AG08396 (cell line): ENCODE measurements at places on chromosomes 13 and 19.

DNA sequence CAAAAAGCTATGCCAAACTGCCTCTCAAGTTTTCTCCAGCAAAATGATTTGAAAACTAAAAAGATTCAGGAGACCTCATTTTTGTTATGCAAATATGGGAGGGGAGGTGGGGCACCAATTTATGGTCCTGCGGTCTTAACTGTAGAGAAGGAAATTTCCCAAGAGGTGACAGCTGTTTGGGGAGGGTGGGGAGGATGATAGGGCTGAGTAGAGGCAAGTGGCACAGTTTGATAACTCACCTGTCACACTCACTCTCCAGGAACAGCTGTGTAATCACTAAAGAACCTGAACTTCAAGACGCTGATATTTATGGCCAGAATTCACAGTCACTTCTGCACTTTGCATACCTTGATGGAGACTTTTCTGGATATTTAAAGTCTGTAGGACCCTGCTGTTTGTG is 232.9 kb upstream of the STARD13 start:
- no peak for DNase-seq

DNA sequence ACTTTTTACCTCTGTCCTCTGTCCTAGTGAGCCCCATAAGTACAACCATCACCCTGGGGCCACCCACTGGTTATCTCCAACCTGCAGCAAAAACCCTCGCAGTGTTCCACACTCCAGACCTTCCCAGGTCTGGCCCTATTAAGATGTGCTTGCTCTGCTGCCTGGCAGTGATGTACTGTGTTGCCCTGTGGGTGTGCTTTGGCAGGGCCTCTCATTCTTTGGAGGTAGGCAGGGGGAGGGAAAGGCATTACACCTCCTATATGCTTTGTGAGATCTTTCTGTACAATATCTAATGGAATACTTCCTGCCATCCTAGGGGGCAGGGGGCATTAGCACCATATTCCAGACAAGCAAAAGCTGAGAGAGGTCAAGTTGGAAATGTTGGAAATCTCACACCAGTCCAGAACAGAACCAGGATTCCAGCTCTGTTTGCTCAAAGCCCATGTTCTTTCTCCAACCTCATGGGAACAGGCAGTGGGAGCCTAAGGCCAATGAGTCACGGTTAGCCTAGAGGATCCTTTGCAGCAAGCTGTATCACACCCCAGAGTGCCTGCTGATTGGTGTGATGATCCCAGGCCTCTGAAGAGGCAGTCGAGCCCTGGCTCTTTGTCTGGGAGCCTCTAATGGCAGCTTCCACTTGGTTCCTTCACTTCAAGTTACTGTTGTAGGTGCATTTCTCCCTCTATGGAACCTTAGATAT is 59.7 kb upstream of the UBL3 start:
- peak; percentile 43 for DNase-seq

GRCh38 chr19:55473225-55474012 is 3.0 kb upstream of the ZNF628 start:
- no peak for DNase-seq

DNA sequence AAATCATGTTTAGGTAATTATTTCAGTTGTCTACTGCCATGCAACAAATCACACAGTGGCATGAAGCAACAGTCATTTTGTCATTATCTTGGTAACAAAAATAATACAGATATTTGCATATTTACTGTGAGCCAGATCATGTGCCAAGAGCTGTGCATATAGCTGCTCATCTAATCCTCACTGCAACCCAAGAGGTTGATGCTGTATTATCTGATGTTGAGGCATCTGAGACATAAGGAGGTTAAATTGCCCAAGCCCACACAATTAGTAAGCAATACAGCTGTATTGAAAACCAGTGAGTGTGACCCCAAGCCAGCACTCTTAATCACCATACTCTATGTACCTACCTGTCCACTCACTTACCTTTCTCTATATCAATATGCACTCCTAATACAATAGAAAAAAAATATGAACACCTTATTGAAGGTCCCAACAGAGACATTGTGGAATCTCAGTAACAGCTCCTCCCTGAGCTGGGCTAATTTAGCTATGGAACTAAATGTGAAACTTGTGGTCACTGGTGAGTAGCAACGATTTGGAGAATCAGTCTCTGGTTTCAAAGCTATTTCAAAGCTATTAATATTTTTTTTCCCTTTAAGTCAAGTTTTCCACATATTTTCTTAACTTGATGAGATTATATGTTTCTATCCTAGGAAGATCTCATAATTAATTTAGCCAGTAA is 185.2 kb downstream of the KLF12 start:
- DNase-seq: no peak

GRCh38 chr13:30415430-30416030 is 6.8 kb upstream of the UBE2L5 start:
- no peak for DNase-seq

DNA sequence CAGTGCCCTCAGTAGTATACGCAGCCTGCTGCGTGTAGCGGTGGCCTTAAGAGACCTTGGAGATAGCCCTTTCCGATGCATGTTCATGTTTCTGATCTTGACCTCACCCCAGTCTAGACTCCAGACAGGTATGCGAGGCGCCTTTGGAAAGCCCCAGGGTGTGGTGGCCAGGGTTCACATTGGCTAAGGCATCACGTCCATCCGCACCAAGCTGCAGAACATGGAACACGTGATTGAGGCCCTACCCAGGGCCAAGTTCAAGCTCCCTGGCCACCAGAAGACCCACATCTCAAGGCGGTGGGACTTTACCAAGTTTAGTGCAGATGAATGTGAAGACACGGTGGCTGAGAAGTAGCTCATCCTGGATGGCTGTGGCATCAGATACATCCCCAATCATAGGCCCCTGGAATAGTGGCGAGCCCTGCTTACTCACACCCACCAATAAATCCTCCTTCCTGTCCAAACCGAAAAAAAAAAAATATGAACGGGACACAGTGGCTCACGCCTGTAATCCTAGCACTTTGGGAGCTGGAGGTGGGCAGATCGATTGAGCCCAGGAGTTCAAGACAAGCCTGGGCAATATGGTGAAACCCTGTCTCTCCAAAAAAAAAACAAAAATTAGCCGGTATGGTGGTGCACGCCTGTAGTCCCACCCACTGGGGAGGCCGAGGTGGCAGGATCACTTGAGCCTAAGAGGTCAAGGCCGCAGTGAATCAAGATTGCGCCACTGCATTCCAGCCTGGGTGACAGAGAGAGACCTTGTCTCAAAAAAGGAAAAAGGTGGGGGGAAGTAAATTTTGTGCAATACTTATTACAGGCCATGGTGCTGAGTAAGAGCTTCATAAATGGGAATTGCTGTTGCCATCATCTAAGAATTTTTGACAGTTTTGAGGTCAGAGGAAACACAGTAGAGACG is 12.4 kb upstream of the CBLC start:
- no peak for DNase-seq

GRCh38 chr19:10270180-10270615 is 722 bp upstream of the ICAM1 start:
- peak; percentile 27 for DNase-seq

DNA sequence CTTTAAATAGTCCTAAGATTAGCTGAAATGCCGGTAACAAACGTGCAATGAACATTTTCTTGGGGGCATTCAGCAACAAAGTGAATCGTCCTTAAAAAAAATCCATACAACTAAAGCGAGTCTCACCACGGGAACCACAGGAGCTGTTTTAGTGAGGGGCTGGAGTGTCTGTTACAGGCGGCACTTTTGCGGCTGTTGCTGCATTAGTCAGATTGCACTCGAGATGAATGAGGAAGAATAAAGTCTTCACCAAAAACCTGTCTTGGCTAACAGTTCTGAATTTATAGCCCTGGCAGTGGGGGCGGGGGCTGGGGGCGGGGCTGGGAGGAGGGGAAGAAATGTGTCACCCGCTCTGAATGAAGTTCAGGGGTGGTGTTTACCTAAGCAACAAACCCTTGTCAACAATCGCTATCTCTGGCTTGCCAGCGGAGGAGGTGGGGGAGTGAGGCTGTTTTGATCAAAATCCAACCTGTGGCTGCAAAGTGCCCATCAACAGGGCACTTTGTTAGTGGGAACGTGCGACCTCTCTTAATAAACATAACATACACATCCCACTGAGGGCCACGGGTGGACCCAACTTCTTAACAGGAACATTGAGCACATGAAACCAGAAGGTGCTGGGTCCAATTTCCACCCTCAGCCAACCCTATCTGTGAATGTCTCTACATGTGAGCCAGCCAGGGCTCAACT is 44.5 kb downstream of the RFX2 start:
- DNase-seq: no peak

- no peak for DNase-seq
Measured at GRCh38 chr13:93318534-93319254, 92.1 kb downstream of the GPC6 start.

- no peak for DNase-seq
Measured at GRCh38 chr19:37989855-37990254, 82.8 kb downstream of the SIPA1L3 start.

- DNase-seq: no peak
Measured at GRCh38 chr19:39525205-39525604, 7.4 kb downstream of the EID2B start.

DNA sequence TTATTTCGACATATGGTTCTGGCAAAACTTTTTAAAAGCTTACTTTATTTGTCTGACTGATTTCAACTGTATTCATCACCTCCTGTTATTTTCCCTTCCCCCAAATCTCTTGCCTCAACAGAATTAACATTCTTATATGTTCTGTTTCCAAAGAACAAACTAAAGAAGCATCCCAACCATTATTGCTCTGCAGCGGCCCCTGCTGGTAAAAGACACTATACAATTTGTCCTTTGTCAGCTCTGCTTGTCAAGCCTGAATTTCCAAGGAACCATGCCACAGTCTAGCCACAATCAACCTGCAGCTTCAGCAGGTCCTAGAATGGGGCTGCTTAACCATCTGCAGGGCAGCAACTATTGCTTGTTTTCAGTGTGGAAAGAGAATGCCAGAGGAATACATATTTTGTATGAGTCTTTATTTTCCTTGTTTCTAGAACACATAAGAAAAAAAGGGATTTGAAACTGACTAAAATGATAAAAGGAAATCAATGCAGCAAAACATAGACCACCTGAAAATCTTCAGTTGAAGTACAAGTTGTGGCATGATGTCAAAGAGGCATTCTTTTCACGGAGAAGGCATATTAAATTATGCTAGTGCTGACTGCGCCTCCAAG is 845.3 kb downstream of the DIAPH3 start:
- peak; percentile 28 for DNase-seq

GRCh38 chr13:93740334-93740733 is 513.7 kb downstream of the GPC6 start:
- no peak for DNase-seq

GRCh38 chr19:42151782-42152684 is 19.8 kb upstream of the POU2F2 start:
- DNase-seq: no peak

DNA sequence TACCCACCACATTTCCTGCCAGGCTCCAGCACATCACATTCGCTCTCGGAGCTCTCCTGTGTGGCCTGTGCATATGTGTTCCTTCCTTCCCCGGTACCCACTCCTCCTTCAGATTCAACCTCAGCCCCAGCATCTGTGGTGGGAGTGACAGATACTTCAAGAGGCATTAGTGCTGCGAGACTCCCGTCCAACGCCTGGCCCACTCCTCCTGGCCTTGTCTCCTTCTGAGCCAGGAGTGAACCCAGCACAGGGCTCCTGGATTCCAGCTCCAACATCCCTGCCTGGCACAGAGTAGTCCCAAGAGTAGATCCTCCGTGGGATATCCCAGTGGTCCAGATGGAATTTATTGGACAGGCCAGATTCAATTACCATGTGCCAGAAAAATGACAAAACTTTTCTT is 55.9 kb downstream of the SACS start:
- no peak for DNase-seq

GRCh38 chr13:29486551-29486950 is 108.9 kb downstream of the SLC7A1 start:
- no peak for DNase-seq
